ENCODE measurements at places on chromosomes 12 and 14.

- DNase-seq: no peak
Measured at GRCh38 chr14:75438486-75439080, 10.8 kb downstream of the JDP2 start.

DNA sequence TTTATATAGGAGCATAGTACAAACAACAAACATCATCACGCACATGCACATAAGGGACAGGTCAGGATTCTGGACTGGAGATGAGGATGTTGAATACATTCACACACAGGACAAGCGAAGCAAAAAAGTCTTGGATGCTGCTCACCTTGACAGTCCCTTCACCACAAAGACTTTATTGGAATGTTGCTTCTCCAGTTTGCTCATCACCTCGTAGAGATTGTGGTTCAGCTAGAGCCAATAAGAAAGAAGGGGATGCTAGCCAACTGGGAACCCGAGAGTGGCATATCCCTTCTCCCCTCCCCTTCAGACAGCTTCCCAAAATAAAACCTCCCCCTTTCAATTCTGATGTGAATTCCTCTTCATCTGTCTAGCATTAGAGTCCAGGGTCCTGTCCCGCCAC is 25.4 kb upstream of the SMAGP start:
- no peak for DNase-seq

GRCh38 chr12:46160101-46160980 is 108.5 kb downstream of the SLC38A1 start:
- DNase-seq: no peak

GRCh38 chr12:2664721-2665577 is 129.8 kb upstream of the FKBP4 start:
- no peak for DNase-seq

- DNase-seq: no peak
Measured at GRCh38 chr14:105881021-105881930, 354.9 kb downstream of the TMEM121 start.

DNA sequence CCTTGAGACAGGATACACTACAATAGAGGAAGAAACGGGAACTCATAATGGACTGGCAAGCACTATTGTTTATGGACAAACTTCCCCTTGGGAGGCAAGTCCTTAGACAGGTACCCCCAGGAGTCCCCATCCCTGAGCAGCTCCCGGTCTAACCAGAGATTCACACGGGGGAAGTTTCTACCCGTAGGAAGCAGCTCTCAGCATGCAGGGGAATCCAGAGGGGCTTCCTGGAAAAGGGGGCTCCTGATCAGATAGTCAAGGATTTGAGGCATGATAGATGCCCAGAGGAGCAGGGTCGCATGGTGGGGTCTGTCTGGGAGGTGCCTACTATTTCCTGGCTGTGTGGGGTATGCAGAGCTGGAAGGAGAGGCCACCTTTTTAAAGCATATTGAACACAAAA is 282.4 kb upstream of the RTL1 start:
- DNase-seq: no peak

DNA sequence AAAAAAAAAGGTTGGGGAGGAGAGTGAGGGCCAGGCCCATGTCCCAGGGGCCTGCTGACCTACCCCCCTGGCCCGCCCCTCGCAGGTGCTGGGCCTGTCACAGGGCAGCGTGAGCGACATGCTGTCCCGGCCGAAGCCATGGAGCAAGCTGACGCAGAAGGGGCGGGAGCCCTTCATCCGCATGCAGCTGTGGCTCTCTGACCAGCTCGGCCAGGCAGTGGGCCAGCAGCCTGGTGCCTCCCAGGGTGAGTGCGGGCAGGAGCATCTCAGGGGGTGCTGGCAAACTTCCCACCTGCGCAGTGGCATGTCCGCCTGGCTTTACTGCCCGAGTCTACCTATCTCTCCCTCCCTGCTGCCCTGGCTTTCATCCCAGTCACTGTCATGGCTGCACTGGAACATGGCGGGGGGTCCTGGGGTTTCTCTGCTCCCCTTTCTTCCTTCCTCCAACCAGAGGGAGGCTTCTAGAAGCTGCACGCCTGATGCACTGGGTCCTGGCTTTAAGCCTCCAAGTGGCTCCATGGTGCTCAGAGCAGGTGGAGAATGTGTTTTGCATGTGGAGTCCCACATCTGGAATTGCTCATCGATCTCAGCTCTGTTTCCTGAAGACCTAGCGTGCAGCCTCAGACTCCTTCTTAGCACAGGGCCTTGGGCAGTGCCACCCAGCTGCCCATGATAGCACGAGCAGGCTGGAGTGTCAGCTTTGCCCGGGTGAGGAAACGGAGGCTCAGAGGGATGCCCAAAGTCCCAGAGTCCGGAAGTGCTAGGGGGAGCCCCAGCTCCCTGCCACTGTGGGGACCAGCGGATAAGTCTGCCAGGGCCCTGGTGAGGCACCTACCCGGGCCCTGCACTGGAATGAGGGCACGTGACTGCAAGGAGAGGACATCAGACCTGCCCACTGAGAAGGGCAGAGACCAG is 46.3 kb downstream of the PHETA1 start:
- no peak for DNase-seq

DNA sequence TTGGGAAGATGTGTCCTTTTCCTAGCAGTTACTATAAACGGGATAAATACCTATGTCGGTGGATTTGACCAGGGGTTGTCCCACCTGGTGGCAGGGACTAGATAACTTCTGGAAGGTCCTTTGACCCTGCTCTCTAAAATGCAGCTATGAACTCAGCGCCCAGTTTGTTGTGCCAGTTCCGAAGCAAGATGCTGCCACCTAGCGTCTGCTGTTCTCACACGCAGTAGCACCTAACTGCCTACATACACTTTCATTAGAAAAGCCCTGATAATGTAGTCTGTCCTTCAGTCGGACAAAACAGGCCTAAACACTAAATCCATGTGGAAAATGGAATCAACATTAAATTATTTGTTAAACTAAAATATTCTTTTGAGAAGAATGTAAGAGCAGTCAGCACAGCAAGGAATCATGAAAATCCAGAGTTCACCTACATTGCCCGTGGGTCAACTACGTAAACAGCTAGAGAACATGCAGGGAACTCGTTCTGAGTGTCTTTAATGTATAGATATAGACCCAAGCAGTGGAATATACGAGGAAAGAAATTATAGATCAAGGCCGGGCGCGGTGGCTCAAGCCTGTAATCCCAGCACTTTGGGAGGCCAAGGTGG is 51.1 kb upstream of the CRACR2A start:
- peak; percentile 51 for DNase-seq

- no peak for DNase-seq
Measured at GRCh38 chr14:49975276-49975675, 82.4 kb downstream of the ARF6 start.

DNA sequence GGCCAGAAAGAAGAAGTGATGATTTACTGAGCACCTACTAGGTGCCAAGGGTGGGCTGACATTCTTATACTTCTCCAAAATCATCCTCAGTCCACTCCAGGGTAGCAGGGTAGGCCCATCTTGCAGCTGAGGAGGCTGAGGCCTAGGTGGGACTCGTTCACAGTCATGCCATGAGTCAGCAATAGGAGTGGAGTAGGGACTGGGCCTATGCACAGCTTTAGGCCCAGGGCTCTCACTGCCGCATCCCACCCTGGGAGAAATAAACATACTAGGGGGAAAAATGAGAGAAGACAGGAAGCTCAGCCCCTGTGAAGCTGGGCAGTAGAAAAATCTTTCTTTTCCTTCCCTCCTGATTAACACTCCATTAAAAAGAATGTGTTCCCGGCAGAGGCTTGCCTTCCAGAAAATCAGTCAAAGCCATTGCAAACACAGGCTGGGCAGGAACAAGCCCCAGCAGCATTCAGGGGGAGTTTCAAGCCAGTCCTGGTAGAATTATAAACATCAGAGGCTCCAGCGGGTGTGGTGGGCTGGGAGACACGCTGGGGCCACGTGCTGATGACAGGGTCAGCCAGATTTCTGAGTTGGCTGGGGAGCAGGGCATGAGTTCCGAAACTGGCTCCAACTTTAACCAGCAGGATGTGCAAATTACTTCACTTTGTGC is 1.8 kb downstream of the HSPB8 start:
- DNase-seq: no peak

DNA sequence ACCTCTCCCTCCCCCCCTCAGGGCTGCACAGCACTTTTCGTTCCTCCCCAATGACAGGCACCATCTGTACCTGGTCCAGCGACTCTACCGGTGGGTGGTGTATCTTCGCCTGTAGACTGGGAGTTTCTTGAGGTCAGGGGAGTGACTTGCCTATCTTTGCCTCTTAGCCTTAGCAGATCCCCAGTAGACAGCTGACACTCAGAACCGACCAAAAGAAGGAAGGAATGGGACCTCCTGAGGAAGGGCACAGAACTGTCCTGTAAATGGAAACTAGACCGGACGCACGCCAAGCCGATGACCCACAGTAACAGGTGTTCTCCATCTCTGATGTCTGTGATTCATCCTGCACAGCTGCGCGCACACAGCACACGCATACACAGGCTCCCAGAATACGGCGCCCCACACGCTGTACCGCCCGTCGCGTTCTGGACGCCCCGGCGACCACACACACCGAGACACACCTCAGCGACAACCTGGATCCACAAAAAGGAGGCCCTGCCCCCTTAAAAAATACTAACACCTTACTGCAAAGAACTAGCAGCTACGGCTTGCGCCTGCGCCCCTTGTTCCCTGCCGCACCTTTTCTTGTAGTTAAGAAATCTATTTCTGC is 673 bp upstream of the TTC9 start:
- peak; percentile 28 for DNase-seq

GRCh38 chr12:72748971-72749370 is 476.8 kb downstream of the TRHDE start:
- no peak for DNase-seq

DNA sequence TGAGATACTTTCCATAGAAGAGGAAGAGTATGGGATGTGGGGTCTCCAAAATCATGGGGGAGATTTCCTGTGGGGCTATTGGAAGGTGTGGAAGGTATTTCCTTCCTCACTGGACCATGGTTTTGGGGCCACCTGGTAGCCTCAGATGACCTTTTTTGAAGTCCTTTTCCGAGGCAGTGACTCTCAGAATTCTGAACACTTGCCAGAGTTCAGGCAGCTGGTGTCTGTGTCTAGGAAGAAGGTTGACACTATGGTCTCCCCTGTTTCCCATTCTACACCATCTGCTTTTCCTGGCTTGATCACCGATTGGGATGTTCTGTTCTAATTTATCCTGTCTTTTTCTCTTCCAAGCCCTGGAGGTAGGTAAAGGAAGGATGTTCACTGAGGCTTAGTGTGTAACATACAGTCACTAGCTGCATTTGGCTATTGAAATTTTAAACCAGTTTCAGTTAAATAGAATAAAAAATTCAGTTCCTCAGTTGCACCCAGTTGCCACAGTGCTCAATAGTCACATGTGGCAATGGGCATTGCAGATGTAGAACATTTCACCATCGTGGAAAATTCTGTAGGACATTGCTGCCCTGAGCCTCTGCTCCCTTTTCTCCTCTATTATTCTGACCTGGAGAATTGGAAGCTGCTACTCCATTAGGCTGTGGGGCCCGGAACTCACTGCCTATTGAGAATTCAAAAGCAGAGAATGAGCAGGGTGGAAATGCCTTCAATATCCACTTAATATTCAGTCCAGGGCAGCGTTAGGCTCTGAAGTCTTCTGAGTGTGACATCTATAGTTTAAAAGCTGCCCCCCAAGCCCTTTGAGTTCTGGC is 11.0 kb upstream of the PLEKHG3 start:
- no peak for DNase-seq

DNA sequence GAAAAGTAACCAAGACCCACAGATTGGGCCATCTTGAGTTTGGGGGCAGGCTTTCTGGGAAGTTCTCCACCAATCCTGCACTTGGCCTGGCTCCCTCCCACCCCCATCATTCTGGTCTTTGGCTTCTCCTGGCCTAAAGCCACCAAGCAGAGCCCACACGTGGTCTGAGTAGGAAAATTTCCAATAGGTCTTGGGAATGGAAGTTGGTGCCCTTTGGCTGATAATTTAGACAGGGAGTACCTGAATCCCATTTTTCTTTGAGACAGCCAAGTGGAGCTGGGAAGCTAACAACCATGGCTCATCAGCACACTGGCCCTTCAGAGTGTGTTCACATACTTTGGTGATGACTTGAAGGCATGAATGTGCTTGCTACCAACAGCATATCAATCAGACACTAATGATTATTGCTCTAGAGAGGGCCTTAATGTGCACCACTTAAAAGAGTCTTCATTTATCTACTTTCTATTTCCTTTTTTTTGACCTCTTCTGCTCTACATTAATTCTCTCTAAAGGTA is 156.0 kb downstream of the EGLN3 start:
- DNase-seq: no peak

- no peak for DNase-seq
Measured at GRCh38 chr12:19485240-19485639, 45.9 kb downstream of the AEBP2 start.

DNA sequence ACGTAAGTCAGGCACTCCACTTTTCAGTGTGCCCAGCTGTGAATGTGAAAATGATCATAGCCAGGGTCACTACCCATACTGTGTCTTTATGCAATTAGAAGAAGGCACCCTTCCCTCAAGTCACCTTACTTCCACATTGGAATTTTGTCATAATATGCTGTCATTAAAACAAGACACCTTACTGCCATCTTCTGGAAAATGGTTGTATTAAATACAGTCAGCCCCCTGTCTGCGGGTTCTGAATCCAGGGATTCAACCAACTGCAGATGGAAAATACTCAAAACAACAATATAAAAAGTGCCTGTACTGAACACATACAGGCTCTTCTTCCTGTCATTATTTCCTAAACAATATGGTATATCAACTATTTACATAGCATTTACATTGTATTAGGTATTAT is 70.2 kb upstream of the TBX5 start:
- no peak for DNase-seq

DNA sequence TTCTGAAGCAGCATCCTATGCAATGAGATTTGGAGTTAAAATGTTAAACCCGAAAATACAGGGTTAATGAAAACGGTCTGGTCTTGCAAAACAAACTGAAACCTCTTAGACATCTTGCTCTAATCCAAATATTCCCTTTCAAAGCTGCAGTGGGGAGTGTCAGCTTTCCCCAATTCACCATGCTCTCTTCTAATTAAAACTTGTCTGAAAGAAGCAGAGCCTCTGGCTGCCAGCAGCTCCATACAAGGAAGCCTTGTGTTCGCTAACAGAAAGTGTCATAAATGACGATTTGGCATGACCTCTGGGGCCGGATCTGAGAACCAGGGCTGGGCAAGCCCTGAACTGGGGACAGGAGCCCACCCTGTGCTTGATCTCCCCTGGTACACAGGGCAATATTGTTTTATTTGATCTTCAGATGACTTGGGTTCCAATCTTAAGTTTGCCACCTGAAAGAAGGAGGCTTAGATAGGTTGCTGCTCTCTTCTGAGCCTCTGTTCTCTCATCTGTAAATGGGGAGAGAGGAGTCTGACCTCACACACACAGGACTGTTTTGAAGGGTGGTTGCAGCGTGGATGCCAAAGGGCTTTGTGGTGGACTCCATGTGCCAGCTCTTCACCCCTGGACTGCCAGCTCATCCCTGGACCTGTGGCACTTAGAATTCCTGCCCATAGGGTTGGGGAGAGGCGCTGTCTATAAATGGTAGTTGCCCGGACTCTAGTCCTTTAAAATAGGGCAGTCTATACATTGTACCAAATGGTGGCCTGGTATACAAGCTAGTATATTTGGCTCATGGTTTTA is 7.8 kb downstream of the KMT5A start:
- DNase-seq: no peak
